ENCODE measurements at places on chromosomes 12 and 14. TPM values are rescaled to one million over a fixed set of nuclear protein-coding genes. Genes with fewer than 3 reads are reported as not detected.

GRCh38 chr12:54360717-54361456 lies 3.4 kb downstream of the GPR84 start:
- no peaks in the 10 kb centered on the region for H3K36me3 ChIP-seq
- H3K4me1 ChIP-seq, result peaks cover 32% of the 10 kb centered on the region
- H3K27me3 ChIP-seq, result no peaks in the 10 kb centered on the region
- DNase-seq, result peak; percentile 81

DNA sequence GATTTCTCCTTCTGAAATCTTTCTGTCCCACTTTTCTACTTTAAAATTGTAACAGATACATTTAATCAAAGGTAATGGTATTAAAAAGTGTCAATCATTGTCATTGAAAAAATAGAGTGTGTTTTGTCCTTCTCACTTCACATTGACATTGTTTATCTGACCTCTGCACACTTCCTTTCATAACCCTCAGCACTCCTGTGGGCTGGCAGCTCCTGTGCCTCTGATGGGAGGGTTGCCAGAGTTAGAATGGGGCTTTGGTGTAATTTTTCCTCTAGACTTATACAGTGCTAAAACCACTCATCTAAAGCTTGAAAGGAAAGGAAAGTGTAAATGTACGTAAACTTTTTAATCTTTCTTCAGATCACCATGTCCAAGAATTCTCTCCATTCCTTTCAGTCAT lies 23.7 kb downstream of the KCNA1 start:
- no peak overlapping the region for H3K4me3 ChIP-seq
- H3K4me1 ChIP-seq, result no peaks in the 10 kb centered on the region
- H3K27ac ChIP-seq, result no peak overlapping the region
- DNase-seq, result no peak

GRCh38 chr12:12716793-12717585 lies at the start of gene CDKN1B:
Gene CDKN1B (plus strand): TSS chr12:12717368. CDS start chr12:12717840, 472 bp downstream.
- H3K27me3 ChIP-seq, result no peaks in the 10 kb centered on the region
- H3K4me1 ChIP-seq, result peaks cover 35% of the 10 kb centered on the region
- no peak for DNase-seq
- H3K27ac ChIP-seq, result peak within 1 kb of the TSS; percentile 99

DNA sequence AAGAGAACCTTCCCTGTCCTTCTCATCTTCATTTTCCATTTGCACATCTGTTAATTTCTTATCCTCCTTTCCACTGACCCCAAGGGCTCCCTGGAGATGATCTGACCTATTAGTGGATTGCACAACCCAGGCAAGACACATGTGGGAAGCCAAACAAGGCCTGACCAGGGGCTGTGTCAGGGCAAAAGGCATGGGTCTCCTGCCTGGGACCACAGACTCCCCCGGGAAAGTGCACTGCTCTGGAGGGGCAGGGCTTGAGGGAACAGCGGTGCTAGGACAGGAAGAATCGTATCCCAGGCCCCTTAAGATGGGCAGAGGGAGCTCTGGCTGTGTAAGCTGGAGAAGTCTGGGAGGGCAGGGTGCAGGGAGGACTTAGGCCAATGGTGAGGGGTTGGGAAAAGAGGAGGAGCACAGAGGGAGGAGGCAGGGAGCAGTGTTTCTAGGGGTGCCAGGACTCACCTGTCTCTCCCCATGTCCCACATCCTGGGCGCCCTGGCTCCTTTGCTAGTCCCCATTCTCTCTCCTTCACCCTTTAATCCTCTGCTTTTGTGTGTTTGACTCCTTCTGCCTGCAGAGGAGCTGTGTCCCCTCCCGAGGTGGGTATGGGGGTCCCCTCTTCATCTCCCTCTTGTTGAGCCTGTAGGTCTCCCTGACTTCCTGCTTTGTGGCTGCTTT lies 25.3 kb downstream of the PLEKHG3 start:
- H3K4me1 ChIP-seq, result peaks cover 9% of the 10 kb centered on the region
- DNase-seq, result no peak
- H3K4me3 ChIP-seq, result no peak overlapping the region
- no peak overlapping the region for H3K27ac ChIP-seq
- H3K27me3 ChIP-seq, result no peaks in the 10 kb centered on the region

ACTN1 gene
- total RNA-seq, result 212 TPM

ADAM20 gene
- total RNA-seq, result 0.31 TPM

SIX6 gene
- total RNA-seq, result not detected

DIO2 gene
- 0.05 TPM for total RNA-seq

Measured in Panc1 (cell line).